ENCODE measurements at places on chromosomes 2 and 18.

DNA sequence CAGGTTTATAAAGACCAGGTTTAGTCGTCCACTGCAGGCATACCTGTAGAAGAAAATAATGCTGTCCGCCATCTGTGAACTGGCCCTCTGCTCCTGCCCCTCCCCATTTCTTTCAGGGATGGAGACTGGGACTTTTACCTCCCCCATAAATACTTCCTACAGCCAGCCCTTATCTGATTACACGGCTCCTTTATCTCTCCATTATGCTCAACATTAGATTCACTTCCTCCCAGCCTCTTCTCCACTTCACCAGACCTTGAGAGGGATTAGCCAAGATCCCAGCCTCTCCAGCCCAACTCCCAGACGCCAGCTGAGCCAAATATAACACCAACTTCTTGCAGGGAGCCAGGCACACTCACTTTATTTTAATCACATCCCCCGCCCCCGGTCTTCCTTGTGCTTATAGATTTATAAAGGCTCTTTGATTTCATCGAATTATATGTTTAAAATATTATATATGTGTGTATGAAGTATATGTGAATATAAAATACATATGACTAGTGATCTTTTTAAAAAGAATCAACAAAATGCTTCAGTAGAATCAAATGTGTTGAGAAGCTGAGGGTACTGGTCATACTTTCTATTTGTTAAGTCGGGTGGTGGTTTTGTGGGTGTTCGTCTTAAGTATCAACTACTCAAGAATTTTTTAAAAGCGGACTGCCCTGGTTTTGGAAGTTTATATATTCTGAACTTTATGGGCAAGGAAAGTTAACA, 81.0 kb downstream of the SPRED2 start:
- no peak for DNase-seq

GRCh38 chr2:42928161-42928691, 135.8 kb upstream of the HAAO start:
- DNase-seq = no peak

DNA sequence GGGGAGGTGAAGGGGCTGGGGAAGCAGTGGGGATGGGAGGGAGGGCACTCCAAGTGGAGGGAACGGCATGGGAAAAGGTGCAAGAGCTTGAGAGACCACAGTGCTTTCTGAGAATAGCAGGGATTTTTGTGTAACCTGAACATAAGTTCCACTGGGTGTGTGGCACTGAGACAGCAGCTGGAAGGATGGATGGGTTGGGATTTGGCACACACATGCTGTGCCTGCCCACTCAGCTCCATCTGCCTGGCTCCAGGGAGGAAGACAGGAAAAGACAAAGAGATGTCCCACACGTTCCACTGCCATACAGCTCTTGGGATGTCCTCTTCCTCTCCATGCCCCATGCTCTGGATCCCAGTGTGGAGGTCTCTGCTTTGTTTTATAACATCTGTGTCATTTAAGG, 114.1 kb upstream of the TEX51 start:
- no peak for DNase-seq

- DNase-seq = no peak
Measured at GRCh38 chr2:25639131-25639530, 34.2 kb downstream of the DTNB start.

GRCh38 chr2:46411985-46412384, 67.4 kb upstream of the TMEM247 start:
- DNase-seq = no peak

DNA sequence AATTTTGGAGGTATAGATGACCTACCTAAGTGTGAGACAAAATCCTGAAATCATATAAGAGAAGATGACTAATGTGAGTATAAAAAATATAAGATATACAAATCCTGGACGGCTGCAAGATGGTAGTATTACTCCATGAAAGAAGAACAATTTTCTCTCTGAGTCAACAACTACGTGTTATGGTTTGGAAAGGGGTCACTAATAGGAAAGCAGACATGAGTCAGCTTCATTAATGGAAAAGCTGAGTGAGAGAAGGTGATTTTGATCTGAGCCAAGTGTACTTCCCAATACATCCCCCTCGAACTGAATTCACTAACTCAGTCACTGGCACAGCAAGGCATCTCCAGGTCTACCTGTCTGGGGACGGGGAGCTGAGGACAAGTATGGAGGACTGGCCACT, 20.1 kb upstream of the SELENOI start:
- no peak for DNase-seq

DNA sequence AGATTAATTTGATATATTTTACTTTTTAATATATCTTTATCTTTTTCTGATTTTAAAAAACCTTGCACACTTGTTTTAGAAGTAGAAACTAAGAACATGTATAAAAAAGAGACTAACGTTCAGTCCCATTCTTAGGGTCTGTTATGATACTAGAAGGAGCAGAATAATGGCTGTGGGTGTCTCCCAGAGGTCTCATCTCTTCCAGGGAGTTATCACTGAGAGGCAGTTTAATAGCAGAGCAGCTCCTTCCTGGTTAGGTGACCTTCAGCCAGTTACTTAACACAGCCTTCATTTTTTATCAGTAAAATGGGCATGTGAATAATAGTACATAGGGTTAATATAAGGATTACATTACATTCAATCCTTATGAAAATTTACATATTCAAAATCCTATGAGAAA, 40.6 kb downstream of the FBXO48 start:
- DNase-seq = no peak

DNA sequence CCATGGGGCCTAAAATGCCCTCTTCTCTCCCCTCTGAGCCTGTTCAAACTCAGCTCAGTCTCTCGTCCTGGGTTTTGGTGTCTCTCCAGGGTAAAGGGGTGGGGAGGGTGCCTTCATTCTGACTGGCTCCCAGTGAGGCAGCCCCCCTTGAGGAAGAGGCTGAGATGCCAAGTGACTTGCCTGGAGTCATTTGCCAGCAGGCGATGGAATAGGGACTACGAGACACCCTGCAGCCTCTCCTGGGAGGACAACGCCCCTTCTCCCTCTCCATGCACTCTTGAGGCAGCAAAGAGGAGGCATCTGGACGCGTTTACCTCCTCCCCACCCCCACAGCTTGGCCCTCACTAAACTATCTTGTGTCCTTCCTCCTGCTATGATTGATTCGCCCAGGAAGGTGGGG, 760 bp upstream of the STON1 start:
- DNase-seq = no peak

DNA sequence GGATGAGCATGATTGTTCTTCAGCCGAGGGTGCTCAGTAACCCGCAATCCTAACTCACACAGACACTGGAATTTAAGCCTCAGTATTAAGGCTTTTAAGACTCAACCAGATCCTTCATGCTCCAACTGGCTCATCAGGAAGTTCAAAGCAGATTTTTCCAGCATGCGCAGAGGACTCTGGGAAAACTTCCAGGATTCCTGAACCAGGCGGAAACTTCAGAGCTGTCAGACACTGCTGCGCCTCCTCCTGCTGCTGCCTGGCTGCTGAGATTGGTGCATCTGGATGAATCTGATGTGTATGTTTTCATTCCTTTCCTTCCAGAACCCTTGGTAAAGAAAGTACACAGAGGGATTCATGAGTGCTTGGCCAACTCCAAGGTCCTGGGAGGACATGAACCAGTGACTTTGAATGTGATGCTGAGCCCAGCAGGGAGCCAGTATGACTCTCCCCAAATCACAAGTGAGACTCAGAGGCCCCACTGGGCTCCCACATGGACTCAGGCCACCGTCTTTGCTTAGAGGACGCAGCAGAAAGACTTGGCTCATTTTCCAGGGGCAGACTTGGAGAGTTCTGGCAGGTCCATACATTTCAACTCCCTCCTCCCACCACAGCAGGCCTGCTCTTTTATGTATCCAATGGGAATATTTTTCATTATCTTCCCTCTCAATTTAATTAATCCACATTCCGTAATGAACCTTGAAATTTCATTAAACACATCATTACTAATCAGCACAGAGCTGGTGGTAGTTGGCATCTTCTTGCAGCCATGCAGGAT, 143.5 kb upstream of the HDAC4 start:
- no peak for DNase-seq

DNA sequence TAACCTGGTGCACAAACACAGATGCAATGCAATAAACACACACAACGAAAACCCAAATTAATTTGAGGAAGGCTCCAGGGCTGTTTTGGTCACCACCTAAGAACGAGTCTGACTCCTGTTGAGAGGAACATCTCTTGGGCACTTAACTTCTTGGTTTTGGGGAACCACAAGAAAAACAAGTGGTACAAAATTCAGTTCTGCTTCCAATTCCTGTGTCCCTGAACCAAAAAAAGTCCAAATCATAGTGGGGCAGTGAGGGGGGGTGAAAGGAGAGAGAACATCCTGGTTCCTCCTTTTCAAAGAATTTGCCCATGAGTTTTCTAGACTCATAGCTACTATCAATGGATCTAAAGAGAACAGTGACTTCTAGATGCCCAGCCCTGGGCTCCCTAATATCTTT, 143.6 kb downstream of the COL4A4 start:
- no peak for DNase-seq

- DNase-seq = no peak
Measured at GRCh38 chr2:119475857-119476244, 44.2 kb downstream of the TMEM37 start.

DNA sequence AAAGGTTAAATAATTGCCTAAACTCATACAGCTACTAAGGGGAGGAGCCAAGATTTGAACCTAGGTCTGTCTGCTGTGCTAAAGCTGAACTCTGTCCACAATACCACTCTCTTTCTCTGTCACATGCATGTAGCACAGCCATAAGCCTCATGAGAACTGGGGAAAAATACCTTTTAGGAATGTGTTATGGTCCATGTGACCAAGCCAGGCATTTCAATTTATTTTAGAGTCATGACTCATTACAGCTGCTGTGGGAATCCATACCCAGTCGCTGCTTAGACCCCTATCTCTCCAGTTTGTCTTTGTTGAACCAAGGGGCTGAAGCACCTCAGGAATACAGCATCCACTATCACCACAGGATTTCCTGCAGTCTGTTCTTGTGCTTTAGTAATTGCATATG, 200.0 kb upstream of the SIX3 start:
- no peak for DNase-seq

DNA sequence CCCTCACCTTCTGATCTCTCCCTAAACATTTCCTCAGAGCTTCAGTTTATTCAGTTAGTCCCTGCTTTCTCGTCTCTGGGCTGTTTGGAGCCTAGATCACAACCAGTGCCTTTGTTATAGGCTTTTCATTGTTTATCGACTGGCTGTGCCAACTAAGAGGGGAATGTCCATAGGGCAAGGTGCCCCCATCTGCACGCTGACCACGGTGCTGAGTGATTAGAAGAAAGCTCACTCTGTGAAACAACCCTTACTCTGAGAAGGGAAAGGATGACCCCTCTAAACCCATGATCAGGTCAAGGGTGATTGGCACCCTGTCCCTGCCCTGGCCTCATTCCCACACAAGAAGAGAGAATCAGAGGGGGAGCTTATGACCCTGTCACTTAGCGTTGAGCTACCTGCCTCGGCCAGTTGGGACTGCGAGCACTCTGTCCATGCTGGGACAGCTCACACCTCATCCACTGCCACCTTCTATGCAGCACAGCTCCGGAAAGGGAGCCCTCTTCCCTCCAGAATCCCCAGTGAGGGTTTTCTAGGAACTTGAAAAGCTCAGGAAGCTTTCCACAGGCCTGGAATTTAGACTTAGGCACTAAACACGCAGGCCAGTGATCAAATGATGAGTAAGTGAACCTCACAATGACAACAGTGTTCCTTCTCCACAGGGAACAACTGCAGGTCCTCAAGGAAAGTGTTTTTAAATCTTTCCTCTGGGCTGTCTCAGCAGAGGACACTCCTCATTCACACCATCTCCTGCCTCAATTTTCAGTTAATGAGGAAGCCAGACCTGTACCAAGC, 2.3 kb upstream of the ACTG2 start:
- no peak for DNase-seq

DNA sequence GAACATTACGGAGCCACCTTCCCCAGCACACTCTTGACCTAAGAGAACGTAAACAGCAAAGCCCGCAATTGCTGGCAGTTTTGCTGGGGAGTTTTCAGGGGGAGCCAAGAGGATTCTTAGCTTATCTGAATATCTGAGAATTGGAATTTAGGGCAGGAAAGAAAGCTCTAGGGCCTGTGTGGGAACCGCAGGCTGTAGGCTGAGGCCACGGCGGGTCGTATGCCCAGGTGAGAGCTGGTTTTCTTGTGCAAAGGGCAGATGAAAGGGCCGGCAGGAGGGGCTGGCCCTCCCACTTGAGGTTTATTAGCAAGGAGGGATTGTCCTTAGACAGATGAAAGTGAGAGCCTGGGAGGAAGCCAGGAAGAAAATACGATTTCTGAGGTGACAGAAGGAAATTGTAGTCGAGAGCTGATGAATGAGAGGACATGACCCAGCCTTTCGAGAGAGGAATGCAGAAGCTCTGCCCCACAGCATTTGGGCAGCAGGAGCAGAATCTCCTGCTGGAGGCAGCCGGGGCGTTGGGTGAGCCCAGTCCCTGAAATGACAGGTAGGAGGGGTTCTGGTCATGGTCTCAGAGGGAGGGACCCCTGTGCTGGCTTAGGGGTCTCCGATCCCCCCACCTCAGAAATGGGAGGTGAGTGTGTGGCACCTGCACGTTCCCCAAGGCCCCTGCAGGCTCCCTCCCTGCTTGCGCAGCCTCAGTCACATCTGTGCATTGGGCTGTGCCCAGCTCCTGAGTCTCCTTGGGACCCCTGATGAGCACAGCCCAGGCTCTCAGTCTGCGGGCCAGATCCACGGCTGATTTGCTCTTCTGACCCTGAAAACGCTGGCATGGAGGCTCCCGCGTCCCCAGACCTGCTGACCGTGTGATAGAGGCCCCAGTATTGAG, 61.1 kb downstream of the CABLES1 start:
- DNase-seq = no peak

DNA sequence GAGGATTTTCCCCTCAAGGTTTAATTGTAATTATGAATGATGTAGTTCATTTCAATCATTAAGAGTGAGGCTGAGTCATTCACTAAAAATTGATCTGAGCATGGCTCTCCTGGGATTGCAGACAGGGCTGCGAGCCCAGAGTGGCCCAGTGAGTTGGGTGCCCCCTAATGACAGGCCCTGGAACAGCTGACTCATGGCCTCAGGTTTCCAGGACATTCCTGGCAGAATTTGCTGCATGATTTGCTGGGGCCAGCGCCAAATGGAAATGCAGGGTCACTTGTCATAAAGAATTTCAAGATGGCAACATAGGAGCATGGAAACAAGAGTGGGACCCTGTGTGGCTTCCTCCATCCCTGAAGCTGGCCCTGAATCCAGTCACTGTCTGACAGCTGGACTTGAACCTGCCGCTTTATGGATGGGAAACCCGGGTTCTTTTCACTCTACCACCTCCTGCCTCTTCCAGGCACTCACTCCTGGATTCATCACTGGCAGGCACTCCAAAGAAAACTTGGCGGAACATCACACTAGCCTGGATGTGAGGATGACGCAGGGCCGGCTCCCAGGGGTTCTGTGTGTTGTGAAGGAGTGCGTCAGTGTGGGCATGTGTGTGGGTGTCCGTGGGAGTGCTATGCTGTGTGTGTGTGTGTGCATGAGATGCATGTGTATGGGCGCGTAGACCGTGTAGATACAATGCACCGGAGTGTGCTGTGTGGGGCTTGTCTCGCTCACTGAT, 15.2 kb downstream of the OTOF start:
- DNase-seq = no peak

GRCh38 chr2:221478485-221478863, 93.6 kb downstream of the EPHA4 start:
- no peak for DNase-seq

All from T-cell (primary cell).